ENCODE measurements at places on chromosomes 1 and 21. TPM values are rescaled to one million over a fixed set of nuclear protein-coding genes. Genes with fewer than 3 reads are reported as not detected.
A peak's percentile ranks its signal among the peaks of the same experiment; 100 is the strongest.

GBP4 gene
- total RNA-seq: 75.5 TPM

DISP1 gene
- total RNA-seq: 27.2 TPM

CFHR3 gene
- total RNA-seq: not detected

TMEM79 gene
- 2.9 TPM for total RNA-seq

FCGR3A gene
- 4.0 TPM for total RNA-seq

GRCh38 chr1:55060133-55060999 lies 21.0 kb downstream of the PCSK9 start:
- H3K4me3 ChIP-seq: no peak overlapping the region
- peaks cover 3% of the 10 kb centered on the region for H3K36me3 ChIP-seq
- H3K27me3 ChIP-seq: peaks cover 10% of the 10 kb centered on the region
- no peaks in the 10 kb centered on the region for H3K4me1 ChIP-seq
- H3K27ac ChIP-seq: no peak overlapping the region
- no peak for DNase-seq

GRCh38 chr1:170460001-170460400 lies 72.0 kb upstream of the GORAB start:
- H3K27ac ChIP-seq: no peak overlapping the region
- H3K36me3 ChIP-seq: peaks cover 11% of the 10 kb centered on the region
- no peaks in the 10 kb centered on the region for H3K27me3 ChIP-seq
- no peaks in the 10 kb centered on the region for H3K4me1 ChIP-seq
- DNase-seq: no peak

DNA sequence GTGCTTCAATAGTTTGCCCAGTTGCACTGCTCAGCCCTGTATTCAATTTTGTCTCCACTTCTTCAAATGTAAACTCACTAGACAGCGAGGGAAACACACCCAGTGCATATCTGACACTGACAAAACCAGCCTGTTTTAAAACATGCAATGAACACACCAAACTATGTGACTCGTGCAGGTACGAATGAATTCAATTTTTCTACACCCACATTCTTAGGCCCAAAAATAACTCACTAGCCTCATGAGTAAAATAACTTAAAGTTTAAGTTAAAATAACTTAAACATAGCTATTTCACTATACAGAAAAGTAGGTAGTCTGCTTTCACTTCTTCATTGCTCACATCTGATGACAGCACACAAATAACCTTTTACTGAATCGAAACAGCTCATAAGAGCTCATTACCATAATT lies 21.1 kb downstream of the TTC13 start:
- peaks cover 3% of the 10 kb centered on the region for H3K27me3 ChIP-seq
- no peak for DNase-seq
- H3K4me1 ChIP-seq: no peaks in the 10 kb centered on the region
- peaks cover 12% of the 10 kb centered on the region for H3K36me3 ChIP-seq

GRCh38 chr21:34956416-34957316 lies 92.4 kb downstream of the RUNX1 start:
- H3K4me3 ChIP-seq: no peak overlapping the region
- no peak for DNase-seq
- H3K27me3 ChIP-seq: no peaks in the 10 kb centered on the region
- no peaks in the 10 kb centered on the region for H3K4me1 ChIP-seq
- H3K36me3 ChIP-seq: no peaks in the 10 kb centered on the region

GRCh38 chr1:3415260-3416090 lies 39.0 kb upstream of the ARHGEF16 start:
- no peak overlapping the region for H3K27ac ChIP-seq
- no peak overlapping the region for H3K4me3 ChIP-seq
- H3K36me3 ChIP-seq: peaks cover 10% of the 10 kb centered on the region
- DNase-seq: peak; percentile 43

DNA sequence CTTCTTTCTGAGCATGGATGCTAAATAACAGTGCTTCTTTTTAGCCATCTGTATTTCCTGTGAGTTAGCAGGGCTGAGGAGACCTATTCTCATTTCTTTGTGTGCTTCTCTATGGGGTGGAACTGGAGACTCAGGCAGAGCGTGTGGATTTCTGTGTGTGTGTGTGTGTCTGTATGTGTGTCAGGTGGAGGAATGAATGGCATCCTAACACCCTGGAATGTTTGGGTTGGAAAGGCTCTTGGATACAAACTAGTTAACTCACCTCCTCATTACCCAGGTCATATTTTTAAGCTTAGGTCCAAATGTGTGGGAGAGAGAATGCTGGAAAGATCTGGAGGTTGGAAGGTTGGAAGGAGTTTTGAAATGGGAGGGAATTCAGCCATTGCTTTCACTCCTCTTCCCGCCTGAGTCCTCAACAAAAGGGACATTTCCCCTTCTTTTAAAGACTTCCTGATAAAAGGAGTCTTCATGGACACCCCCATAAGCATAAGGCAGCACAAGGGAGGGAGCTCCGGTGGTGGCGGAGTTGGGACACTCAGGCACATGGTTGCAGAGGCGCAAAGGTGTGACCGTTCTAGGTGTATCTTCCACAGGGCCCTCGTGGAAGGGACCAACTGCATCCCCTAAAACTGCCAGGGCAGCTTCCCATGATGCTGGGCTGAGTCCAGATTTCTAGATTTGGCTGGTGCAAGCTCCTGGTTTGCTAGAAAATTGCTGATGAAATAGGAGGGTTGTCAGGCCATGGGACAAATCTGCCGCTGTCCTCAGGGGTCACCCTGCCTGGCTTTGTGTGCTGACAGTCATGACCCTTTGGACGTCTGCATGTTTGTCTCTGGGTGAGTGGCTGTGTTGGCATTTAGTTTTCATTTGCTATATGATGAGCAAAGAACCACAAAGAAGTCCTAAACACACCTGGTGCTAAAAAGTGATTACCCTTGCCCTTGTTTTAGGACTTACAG lies 37.6 kb downstream of the MTARC1 start:
- peaks cover 15% of the 10 kb centered on the region for H3K4me1 ChIP-seq
- no peak for DNase-seq
- no peak overlapping the region for H3K27ac ChIP-seq
- peaks cover 2% of the 10 kb centered on the region for H3K27me3 ChIP-seq

DNA sequence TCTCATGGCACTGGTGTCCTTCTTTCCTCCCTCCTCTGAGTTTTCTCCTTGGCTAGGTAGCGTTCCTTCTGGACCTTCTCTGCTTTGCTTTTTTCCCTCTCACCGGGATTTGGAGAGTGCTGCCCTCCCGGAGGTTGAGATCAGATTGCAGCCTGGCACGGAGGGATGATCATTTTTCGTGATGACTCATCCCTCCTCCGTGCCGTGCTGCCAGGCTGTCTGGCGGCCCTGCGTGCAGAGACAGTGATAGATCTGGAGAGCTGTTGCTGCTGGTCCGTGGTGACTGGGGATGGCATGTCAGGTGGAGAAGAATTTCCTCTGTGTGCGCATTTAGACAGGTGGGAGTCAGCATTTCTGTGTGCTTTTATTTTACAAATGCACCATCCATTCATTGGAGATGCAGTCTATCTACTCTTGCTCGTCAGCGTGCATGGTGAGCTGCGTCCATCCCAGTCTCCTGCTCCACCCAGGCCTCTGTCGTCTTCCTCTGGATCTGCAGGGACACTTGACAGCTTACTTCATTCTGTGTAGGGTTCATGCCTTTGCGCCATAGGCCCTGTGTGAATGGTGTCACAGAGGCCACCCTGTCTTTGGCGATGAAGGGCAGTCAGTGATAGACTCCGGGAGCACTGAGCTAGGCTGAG lies 104.4 kb downstream of the PCBP3 start:
- H3K4me3 ChIP-seq: no peak overlapping the region
- H3K27me3 ChIP-seq: peaks cover 9% of the 10 kb centered on the region
- no peak for DNase-seq
- H3K36me3 ChIP-seq: peaks cover 8% of the 10 kb centered on the region

- H3K4me1 ChIP-seq: no peaks in the 10 kb centered on the region
- H3K36me3 ChIP-seq: no peaks in the 10 kb centered on the region
- H3K4me3 ChIP-seq: no peak overlapping the region
- DNase-seq: no peak
Measured at GRCh38 chr1:63828322-63829044, 54.7 kb downstream of the ROR1 start.

DNA sequence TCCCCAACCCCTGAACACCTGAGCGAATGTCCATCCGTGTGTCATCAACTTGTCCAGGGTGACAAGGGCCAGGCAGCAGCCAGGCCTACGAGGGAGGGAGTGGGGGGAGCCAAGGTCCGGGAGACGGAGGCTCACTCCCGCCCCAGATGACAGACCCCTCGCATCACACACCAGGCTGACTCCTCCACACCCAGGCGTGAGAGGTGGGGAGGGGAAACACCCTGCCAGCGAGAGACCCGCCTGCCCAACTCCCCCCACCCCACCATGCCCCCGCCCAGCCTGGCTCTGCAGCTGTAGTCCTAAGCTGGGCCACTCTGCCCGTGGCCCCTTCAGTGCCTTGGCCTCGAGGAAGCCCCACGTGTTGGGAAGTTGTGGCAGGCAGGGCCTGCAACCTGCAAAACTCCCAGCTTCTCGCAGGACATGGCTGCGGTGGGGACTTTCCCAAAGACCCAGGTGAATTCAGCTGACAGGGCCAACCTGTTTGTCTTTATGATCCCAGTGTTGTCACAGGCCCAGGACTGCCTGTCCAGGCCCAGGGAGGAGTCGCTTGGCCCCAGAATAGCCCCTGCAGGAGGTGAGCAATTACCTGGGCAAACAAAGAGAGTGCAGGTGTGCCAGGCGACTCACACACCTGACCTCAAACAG lies 62.9 kb downstream of the RIPK4 start:
- H3K27ac ChIP-seq: no peak overlapping the region
- H3K36me3 ChIP-seq: no peaks in the 10 kb centered on the region
- no peak for DNase-seq
- no peaks in the 10 kb centered on the region for H3K4me1 ChIP-seq
- H3K27me3 ChIP-seq: peaks cover 3% of the 10 kb centered on the region
